Omental fat pad (tissue), 4 donors: ENCODE measurements at places on chromosomes 7 and 10.

DNA sequence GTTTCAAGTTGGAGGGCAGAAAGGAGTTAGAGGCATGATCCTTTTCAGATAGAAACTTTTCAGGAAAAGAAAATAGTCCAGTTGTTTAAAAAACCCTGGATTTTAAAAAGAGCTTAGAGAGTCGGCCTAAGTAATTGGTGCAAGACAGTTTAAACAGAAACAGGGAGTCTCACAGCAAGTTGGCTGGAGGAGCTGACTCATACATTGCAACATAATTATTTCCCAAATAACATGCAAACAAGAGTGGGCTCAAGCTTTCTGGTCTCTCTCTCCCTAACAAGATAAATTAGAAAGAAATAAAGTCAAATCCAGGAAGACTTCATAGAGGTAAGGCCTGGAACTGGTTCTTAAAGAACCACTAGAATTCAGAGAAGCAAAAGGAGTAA lies 100.3 kb upstream of the AGBL3 start:
- no peak for DNase-seq

- no peak for DNase-seq
Measured at GRCh38 chr10:34710391-34710751, 104.7 kb downstream of the PARD3 start.

GRCh38 chr7:130970696-130971095 lies 236.7 kb upstream of the KLF14 start:
- DNase-seq: no peak

- DNase-seq: no peak
Measured at GRCh38 chr10:71391701-71392100, 5.0 kb upstream of the CDH23 start.

- DNase-seq: no peak
Measured at GRCh38 chr10:28913436-28914237, 236.3 kb downstream of the BAMBI start.

- no peak for DNase-seq
Measured at GRCh38 chr10:122244001-122244975, 26.8 kb upstream of the BTBD16 start.

GRCh38 chr7:27834179-27834921 lies 94.4 kb downstream of the TAX1BP1 start:
- DNase-seq: no peak

DNA sequence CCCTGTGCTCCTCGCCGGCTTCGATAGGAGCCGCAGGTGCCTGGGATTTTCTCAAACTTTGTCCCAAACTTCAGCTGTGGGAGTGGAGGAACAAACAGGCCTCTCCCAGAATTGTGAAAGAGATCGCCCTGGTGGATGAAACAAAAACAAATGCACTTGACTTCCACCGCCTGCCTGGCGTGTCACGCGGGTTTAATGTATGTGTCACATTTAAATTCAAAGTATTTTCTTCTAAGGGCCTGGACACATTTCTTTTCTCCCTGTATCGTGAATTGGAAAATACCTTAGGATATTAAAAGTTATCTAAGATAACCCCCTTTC lies 694 bp upstream of the WASL start:
- DNase-seq: no peak

DNA sequence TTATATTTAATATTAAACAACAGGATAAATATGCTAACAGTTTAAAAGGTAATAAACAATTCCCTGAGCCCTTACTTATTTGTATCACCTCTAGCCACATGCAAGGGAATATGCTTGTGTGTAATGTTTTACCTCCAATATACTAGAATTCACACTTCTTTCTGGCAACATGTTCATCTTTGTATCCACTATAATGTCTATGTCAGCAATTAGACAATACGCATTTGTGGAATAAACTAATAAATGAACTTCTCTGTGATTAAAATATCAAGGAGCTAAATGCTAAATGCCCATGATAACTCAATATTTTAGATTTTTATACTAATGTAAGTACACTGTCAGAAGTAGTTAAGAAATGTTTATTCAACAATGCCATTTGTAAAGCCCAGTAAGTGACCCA lies 350.5 kb downstream of the DGKB start:
- no peak for DNase-seq

DNA sequence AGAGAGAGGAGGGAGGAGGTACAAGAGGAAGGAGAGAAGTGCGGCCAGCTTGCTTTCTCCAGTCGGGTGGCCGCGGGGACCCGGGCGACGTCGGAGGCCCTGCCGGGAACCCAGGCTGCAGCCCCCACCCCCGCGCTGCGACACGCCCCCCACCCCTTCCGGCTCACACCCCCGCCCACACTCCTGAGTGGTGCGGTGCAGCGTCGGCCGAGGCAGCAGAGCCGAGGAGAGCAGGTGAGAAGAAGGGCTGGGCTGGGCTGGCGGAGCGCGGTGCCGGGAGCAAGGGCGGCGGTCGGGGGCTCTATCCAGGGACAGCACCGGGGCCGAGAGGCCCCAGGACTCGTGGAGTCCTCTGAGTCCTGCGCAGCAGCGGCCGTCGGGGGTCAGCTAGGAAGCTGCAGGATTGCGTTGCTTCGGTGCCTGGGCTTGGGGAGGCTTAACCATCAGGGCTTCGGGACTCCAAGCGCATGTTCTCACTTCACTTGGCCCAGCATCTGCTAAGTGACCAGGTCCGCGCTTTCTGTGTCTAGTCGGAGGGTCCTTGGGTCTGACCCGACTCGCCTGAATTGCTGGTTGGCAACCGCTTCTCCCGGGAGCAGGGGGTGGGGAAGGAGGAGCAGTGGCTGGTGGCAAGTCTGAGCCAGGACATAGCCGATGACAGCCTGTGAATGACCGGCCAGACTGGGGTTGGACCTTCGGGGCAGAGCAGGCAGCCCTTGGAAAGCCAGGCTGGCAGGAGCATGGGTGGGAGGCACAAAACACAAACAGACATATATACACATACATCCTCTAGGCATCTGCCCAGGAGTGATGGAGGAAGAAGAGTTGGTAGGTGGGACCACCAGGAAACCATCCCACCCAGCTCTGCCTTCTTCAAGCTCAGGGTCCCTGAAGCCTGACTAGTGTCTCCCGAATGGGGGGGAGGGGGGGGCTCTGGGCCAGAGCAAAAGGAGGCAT lies 683 bp downstream of the CHAT start:
- DNase-seq: no peak

GRCh38 chr7:84666651-84667050 lies 472.1 kb upstream of the SEMA3A start:
- DNase-seq: no peak

DNA sequence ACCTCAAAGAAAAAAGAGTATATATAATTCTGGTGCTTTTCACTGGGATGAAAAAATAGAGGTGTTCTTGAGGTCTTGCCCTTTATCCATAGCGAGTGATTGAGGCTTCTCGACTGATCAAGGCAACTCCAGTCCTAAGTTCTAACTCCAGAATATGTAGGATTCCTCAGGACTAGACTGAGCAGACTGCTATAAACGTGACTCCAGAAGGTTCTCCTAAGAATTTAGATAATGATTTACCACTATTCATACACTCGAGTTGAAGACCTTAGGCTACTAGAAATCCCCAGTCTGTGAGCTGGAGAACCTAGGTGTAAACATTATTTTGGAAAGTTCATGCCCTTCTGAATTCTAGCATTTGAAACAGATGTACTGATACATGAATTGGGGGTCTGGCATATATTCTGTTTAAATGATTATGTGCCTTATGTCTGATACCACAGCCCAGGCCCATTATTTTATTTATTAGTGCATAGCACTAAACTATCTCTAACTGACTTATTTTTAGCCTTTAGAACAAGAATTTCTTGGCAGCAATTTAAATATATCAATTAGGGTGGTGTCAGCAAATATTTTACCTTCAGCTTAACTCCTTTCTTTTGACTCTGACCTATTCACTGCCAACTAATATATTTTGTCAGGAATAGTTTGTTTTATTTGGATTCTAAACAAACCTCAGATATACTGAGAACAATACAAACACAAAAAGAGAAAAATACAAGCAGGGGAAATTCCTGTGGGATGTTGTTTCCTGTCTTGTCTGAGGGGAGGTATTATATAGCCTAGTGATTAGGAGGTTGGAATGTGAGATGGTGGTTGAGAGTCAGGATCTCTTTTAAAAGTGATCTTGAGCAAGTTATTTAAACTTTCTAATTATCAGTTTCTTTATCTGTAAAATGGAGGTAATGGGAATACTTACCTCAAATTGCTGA lies 75.8 kb downstream of the PODXL start:
- no peak for DNase-seq

DNA sequence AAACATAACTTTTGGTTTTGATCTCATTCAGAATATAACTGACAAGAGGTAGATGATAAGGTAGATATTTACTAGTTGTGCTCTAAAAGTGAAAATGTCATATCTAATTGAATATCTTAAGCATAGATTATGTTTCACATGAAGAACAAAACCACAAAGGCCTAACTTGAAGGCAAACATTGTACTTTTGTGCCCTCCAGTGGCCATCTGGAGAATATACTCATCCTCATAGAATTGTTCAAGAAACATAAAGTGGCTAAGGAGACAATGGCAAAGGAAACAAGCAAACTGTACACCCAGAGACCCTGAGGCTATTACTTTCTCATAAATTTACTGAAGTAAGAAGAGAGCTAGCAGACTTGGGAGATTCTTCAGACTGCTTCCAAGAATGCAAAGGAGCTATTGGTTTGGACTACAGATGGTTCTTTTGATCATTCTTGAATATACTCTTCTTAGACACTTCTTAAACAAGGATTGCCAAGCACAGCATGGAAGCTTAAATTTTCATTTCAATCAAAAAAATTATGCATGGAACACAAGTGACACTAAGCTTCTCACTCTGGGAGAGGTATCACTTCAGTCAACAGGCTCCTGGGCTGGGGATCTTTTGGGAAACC lies 98.2 kb upstream of the DKK1 start:
- no peak for DNase-seq

GRCh38 chr7:99893280-99893679 lies 16.4 kb upstream of the OR2AE1 start:
- DNase-seq: no peak

GRCh38 chr10:324593-324992 lies 189.3 kb downstream of the ZMYND11 start:
- DNase-seq: no peak

- DNase-seq: no peak
Measured at GRCh38 chr10:123577921-123578461, 88.2 kb upstream of the GPR26 start.

GRCh38 chr7:50145226-50145625 lies 52.2 kb upstream of the ZPBP start:
- DNase-seq: no peak

GRCh38 chr7:15042285-15043065 lies 139.9 kb upstream of the DGKB start:
- DNase-seq: no peak

GRCh38 chr7:135186841-135187253 lies 16.3 kb upstream of the CYREN start:
- DNase-seq: no peak

GRCh38 chr7:5406957-5407945 lies 16.4 kb downstream of the TNRC18 start:
- DNase-seq: no peak

- DNase-seq: peak; percentile 18
Measured at GRCh38 chr10:42960491-42960990, 116.3 kb upstream of the RET start.

DNA sequence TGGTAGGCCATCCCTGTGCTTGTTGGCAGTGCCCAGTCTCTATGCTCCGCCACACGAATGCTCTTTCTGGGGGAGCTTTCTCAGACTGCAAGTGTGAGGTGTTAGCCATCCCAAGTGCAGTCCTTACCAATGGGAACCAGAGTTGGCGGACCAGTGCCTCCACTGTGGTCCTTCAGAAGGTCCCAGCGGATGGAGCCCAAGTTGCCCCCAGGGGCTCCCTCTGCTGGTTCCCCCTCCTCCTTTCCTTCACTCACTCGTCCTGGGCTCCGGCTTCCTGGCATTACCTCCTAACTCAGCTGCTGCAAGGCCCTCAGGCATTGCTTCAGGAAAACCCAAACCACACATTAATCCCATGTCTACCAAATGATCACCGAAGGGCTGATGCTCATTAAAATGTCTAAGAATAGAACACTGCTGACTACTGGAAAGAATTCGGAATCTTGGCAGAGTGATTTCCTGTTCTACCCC lies 139.8 kb downstream of the CUBN start:
- no peak for DNase-seq

DNA sequence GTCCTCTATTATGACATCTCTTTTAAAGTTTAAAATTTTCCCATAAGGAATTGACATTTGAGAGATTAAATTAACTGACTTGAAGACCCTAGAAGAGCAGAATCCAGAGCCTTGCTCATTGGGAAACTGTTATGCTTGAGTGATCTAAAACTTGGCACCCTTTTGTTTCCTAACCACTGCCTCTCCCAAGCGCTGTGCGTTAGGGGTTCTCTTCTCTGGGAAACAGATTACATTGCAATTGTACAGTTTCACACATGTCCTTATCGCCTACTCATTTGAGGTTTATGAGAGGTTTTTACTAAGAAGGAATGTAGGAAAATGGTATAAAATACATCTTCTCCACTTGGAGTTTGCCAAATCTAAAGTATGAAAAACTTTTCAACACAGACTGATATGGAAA lies 126.8 kb upstream of the AMPH start:
- DNase-seq: no peak

GRCh38 chr10:9076066-9076465 lies 1021.6 kb downstream of the GATA3 start:
- DNase-seq: no peak

GRCh38 chr10:4082861-4083260 lies 297.9 kb upstream of the KLF6 start:
- no peak for DNase-seq

- no peak for DNase-seq
Measured at GRCh38 chr10:101236376-101237080, 7.3 kb upstream of the LBX1 start.
